ENCODE measurements at places on chromosomes 3 and 15. TPM values are rescaled to one million over a fixed set of nuclear protein-coding genes. Genes with fewer than 3 reads are reported as not detected.

- peaks cover 15% of the 10 kb centered on the region for H3K4me1 ChIP-seq
- no peak for DNase-seq
- H3K27ac ChIP-seq = no peak overlapping the region
Measured at GRCh38 chr15:79003896-79004295, 59.0 kb upstream of the CTSH start.

GRCh38 chr15:31396881-31397560, 70.4 kb downstream of the KLF13 start:
- no peak for DNase-seq
- H3K27me3 ChIP-seq = no peaks in the 10 kb centered on the region
- H3K4me1 ChIP-seq = peaks cover 46% of the 10 kb centered on the region
- H3K36me3 ChIP-seq = no peaks in the 10 kb centered on the region

DNA sequence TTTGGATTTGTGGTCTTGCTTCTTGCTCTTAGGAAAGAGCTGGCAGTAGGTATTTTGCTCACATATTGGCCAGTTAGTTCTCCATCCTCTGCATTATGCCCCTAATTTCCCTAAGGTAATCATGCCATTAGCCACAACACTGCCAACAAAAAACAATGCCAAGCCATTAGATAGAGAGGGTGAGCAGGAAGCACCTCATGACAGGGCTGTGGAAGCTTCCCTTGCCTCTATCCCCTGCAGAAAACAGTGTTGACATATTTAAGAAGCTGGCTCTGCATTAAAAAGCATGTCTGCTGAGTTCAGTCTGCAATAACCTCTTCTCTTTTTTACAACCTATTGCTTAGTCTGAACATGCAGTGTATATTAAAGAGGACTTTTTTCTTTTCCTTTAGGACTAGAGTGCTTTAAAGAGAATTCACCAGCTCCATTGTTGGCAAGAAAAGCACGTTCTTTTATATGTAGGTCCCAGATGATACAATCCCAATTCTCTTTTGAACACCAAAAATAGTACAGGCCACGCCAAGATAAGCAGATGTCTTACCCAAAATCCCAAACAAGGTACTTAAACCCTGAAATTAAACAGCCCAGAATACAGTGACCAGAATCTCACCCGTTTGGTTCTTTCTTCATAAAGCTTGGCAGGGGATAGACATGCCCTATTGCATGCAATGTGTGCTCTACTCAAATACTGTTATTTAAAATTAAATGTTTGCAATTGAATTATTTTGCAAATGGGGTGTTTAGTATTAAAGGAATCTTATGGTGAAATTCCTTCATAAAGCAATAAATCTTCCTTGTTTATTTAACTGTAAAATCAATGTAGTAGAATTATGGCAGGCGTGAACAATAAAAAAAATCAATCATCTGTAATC, 93.7 kb upstream of the UBE3A start:
- no peak overlapping the region for H3K4me3 ChIP-seq
- no peak overlapping the region for H3K27ac ChIP-seq
- no peaks in the 10 kb centered on the region for H3K27me3 ChIP-seq
- H3K36me3 ChIP-seq = no peaks in the 10 kb centered on the region

- no peak overlapping the region for H3K4me3 ChIP-seq
- H3K36me3 ChIP-seq = no peaks in the 10 kb centered on the region
- H3K4me1 ChIP-seq = peaks cover 7% of the 10 kb centered on the region
- no peak overlapping the region for H3K27ac ChIP-seq
- no peak for DNase-seq
Measured at GRCh38 chr3:134904776-134905646, 110.0 kb downstream of the EPHB1 start.

GRCh38 chr15:31148297-31149087, 47.0 kb upstream of the TRPM1 start:
- H3K27ac ChIP-seq = no peak overlapping the region
- H3K27me3 ChIP-seq = peaks cover 5% of the 10 kb centered on the region
- no peaks in the 10 kb centered on the region for H3K36me3 ChIP-seq

GRCh38 chr3:132606085-132606484, 9.0 kb downstream of the ACKR4 start:
- peaks cover 45% of the 10 kb centered on the region for H3K36me3 ChIP-seq
- no peaks in the 10 kb centered on the region for H3K27me3 ChIP-seq
- no peak for DNase-seq
- no peak overlapping the region for H3K4me3 ChIP-seq
- H3K4me1 ChIP-seq = no peaks in the 10 kb centered on the region
- no peak overlapping the region for H3K27ac ChIP-seq

DNA sequence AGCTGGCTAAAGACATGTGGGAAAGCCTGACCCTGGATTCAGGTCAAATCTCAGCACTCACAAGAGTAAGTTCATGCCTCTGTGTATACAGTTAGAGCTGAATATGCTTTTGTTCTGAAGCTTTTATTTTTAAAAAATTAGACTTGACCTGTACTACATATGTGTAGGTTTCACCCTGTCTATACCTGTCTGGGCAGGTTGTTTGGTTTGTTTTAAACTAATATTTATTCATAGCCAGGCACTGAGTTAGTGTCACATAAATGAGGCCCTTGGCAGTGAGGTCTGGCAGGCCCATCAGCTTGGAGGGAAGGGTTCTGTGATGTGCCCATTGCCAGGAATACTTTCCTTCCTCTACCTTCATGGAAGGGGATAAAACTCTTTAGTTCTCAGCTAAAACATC, 1.9 kb downstream of the DNAJA4 start:
- no peak for DNase-seq
- H3K4me3 ChIP-seq = peak overlapping the region; percentile 82
- H3K36me3 ChIP-seq = peaks cover 17% of the 10 kb centered on the region
- no peak overlapping the region for H3K27ac ChIP-seq
- no peaks in the 10 kb centered on the region for H3K27me3 ChIP-seq
- H3K4me1 ChIP-seq = peaks cover 37% of the 10 kb centered on the region

DNA sequence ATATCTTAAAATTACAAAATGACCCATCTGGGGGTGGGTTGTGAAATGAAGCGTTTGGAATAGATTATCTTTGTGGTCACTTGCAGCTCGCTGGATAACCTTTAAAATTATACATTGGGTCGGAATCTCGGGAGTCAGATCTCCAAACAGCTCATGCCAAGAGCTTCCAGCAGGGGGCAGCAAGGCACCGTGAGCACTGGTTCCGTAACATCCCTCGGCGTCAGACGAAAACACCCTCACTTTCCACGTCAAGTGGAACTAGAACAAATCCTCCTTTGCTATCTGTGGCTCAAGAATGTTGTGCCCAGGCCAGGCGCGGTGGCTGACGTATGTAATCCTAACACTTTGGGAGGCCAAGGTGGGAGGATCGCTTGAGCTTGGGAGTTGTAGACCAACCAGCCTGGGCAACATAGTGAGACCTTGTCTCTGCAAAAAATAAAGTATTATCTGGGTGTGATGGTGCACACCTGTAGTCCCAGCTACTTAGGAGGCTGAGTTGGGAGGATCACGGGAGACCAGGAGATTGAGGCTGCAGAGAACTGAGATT, 31.1 kb downstream of the UMPS start:
- no peak overlapping the region for H3K27ac ChIP-seq
- H3K36me3 ChIP-seq = no peaks in the 10 kb centered on the region
- peaks cover 13% of the 10 kb centered on the region for H3K4me1 ChIP-seq
- H3K4me3 ChIP-seq = peak overlapping the region; percentile 54
- H3K27me3 ChIP-seq = peaks cover 18% of the 10 kb centered on the region
- DNase-seq = peak; percentile 65

DNA sequence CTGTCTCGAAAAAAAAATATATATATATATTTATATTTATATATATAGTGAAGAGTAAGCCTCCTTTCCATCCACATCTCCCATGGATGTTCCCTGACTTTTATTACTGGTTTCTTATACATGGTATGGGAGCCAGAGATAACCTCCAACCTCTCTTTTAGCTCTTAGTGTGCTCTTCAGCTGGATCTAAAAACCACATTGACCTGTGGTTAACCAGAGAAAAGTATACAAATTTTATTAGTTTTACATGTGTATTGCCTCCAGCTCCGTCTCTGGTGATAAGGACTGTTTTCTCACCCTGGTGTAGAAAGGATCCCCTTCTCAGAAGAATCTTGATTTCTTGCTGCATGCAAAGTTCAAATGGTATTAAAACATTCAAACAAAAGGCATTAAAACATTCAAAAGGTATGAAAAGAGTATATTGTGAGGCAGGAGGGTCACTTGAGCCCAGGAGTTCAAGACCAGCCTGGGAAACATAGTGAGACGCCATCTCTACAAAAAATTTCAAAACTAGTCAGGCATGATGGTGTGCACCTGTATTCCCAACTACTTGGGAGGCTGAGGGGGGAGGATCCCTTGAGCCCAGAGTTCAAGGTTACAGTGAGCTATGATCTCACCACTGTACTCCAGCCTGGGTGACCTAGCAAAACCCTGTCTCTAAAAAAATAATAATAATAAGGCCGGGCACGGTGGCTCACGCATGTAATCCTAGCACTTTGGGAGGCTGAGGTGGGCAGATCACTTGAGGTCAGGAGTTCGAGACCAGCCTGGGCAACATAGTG, 13.5 kb upstream of the TTBK2 start:
- H3K4me1 ChIP-seq = no peaks in the 10 kb centered on the region
- no peak for DNase-seq
- no peaks in the 10 kb centered on the region for H3K36me3 ChIP-seq
- no peak overlapping the region for H3K27ac ChIP-seq

- H3K4me1 ChIP-seq = peaks cover 29% of the 10 kb centered on the region
- DNase-seq = peak; percentile 42
- H3K27ac ChIP-seq = peak overlapping the region; percentile 83
- peaks cover 3% of the 10 kb centered on the region for H3K36me3 ChIP-seq
- peak overlapping the region; percentile 87 for H3K4me3 ChIP-seq
- H3K27me3 ChIP-seq = peaks cover 61% of the 10 kb centered on the region
Measured at GRCh38 chr15:59371458-59372351, 966 bp downstream of the MYO1E start.

DNA sequence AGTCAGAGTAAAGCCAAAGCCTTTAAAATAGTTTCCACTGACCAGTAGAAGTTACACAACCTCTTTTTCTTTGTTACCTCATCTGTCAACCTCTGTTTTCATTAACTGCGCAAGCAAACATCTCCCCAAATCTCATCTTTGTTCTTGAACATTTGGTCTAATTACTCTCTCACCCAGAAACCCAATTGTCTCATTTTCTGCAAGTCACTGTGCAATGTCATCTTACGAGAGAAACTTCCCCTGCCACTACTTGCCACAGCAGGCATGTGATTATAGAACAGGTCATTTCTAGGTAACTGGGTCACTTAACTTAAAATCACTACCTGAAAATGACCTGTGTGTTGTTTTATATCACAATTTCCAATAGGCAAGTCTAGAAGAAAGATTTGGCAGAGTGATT, 159.4 kb downstream of the SI start:
- no peak overlapping the region for H3K27ac ChIP-seq
- H3K27me3 ChIP-seq = no peaks in the 10 kb centered on the region
- no peaks in the 10 kb centered on the region for H3K36me3 ChIP-seq
- DNase-seq = no peak

DNA sequence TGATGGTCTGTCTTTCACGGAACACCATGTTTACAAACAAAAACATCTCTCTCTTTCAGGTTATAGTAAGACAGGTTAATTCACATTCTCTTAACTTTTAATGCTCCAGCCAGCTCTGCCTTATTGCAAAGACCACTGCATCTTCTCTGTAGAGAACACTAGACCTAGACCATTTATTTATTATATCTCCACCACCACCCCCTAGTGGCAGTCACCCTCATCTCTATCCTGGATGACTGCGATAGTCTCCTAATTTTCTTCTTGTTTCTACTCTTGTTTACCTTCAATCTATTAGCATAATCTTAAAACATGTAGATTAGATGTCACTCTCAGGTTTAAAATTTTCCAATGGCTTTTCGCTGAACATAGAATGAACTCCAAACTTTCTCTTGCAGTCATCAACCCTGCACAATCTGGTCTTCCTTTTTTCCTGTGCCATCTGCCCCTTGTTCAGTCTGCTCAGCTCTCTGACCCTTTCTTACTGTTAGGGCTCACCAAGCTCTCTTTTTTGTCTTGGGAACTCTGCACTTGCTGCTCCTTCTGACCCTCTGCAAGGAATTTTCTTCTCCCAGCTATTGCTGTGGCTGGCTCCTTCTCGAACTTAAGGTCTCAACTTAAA, 155.6 kb downstream of the SQOR start:
- H3K4me3 ChIP-seq = no peak overlapping the region
- no peak overlapping the region for H3K27ac ChIP-seq
- peak; percentile 2 for DNase-seq
- peaks cover 27% of the 10 kb centered on the region for H3K27me3 ChIP-seq

- DNase-seq = no peak
- no peaks in the 10 kb centered on the region for H3K4me1 ChIP-seq
- no peak overlapping the region for H3K27ac ChIP-seq
Measured at GRCh38 chr3:69925506-69925905, 74.0 kb upstream of the SAMMSON start.

- DNase-seq = no peak
- peaks cover 5% of the 10 kb centered on the region for H3K27me3 ChIP-seq
- no peaks in the 10 kb centered on the region for H3K4me1 ChIP-seq
- no peak overlapping the region for H3K4me3 ChIP-seq
Measured at GRCh38 chr3:13748276-13748879, 131.5 kb downstream of the WNT7A start.

- peaks cover 58% of the 10 kb centered on the region for H3K4me1 ChIP-seq
- H3K4me3 ChIP-seq = peak overlapping the region; percentile 97
- H3K27ac ChIP-seq = peak overlapping the region; percentile 57
- DNase-seq = no peak
- H3K36me3 ChIP-seq = peaks cover 61% of the 10 kb centered on the region
Measured at GRCh38 chr3:49026536-49026935, 2.7 kb downstream of the IMPDH2 start.

GRCh38 chr15:85717212-85717611, 77.5 kb downstream of the KLHL25 start:
- H3K4me3 ChIP-seq = no peak overlapping the region
- H3K27me3 ChIP-seq = no peaks in the 10 kb centered on the region
- peaks cover 37% of the 10 kb centered on the region for H3K36me3 ChIP-seq
- DNase-seq = no peak
- peaks cover 33% of the 10 kb centered on the region for H3K4me1 ChIP-seq
- H3K27ac ChIP-seq = peak overlapping the region; percentile 55

- no peak for DNase-seq
- no peaks in the 10 kb centered on the region for H3K27me3 ChIP-seq
- H3K4me1 ChIP-seq = peaks cover 15% of the 10 kb centered on the region
- no peak overlapping the region for H3K4me3 ChIP-seq
Measured at GRCh38 chr3:11300970-11301369, 28.8 kb downstream of the ATG7 start.

GRCh38 chr3:114839476-114839875, 307.6 kb downstream of the ZBTB20 start:
- H3K4me1 ChIP-seq = peaks cover 2% of the 10 kb centered on the region
- H3K27me3 ChIP-seq = no peaks in the 10 kb centered on the region
- H3K4me3 ChIP-seq = no peak overlapping the region
- no peak for DNase-seq

GOLGA6L9 gene
- total RNA-seq = 2.1 TPM

MAP3K13 gene
- total RNA-seq = 13.8 TPM

PARP14 gene
- 55.2 TPM for total RNA-seq

COL8A1 gene
- not detected for total RNA-seq

ANKRD34C gene
- total RNA-seq = not detected

DUOXA1 gene
- total RNA-seq = not detected

GOLGA6B gene
- not detected for total RNA-seq

ITIH1 gene
- total RNA-seq = not detected

KBTBD13 gene
- total RNA-seq = not detected

KNG1 gene
- not detected for total RNA-seq

TM4SF1 gene
- not detected for total RNA-seq

WWTR1 gene
- total RNA-seq = 0.16 TPM

CCR9 gene
- not detected for total RNA-seq

GPR27 gene
- total RNA-seq = 0.91 TPM
